ENCODE measurements at places on chromosomes 13 and 19. TPM values are rescaled to one million over a fixed set of nuclear protein-coding genes. Genes with fewer than 3 reads are reported as not detected.

Gene HIF3A
- total RNA-seq: not detected

Gene OR10H2
- not detected for total RNA-seq

Gene ZNF154
- 1.9 TPM for total RNA-seq

Gene STARD13
- 46.9 TPM for total RNA-seq

Gene ZNF677
- total RNA-seq: 7.0 TPM

Gene CCNA1
- not detected for total RNA-seq

Gene KLK12
- not detected for total RNA-seq

Gene ZNF443
- 3.2 TPM for total RNA-seq

Gene C1QTNF9B
- 0.56 TPM for total RNA-seq

Gene PNMA8C
- total RNA-seq: 0.18 TPM

Gene OR7D2
- total RNA-seq: not detected

Gene CGB1
- total RNA-seq: not detected

Gene CGB5
- total RNA-seq: not detected

Gene CCL25
- not detected for total RNA-seq

Gene ZNF582
- total RNA-seq: 1.8 TPM

Gene ERICH4
- not detected for total RNA-seq

Gene CPB2
- total RNA-seq: not detected

Gene FCGBP
- not detected for total RNA-seq

Gene CD209
- total RNA-seq: not detected

Gene IZUMO1
- not detected for total RNA-seq

Gene HIPK4
- total RNA-seq: 0.28 TPM

Gene TNFSF11
- total RNA-seq: not detected

Gene GPR18
- total RNA-seq: not detected

Gene ZNF534
- not detected for total RNA-seq

Gene PNMA8B
- total RNA-seq: under 0.01 TPM

Gene KLK2
- total RNA-seq: not detected

Gene CPAMD8
- 0.36 TPM for total RNA-seq

Gene ADAT3
- total RNA-seq: 0.36 TPM

Gene ZNF222
- total RNA-seq: 7.0 TPM

Gene FAAP24
- 2.2 TPM for total RNA-seq

Gene SYDE1
- 19.4 TPM for total RNA-seq

Gene MBD3L2
- not detected for total RNA-seq

Gene MRI1
- total RNA-seq: 28.9 TPM

Gene CBY2
- not detected for total RNA-seq

Gene AMH
- not detected for total RNA-seq

Gene ADPRHL1
- 0.28 TPM for total RNA-seq

Data from IMR-90 (cell line).